Kidney tubule cell (primary cell): ENCODE measurements at places on chromosomes 4 and X.

GRCh38 chr4:64250061-64250460 is 159.2 kb downstream of the TECRL start:
- DNase-seq: no peak

DNA sequence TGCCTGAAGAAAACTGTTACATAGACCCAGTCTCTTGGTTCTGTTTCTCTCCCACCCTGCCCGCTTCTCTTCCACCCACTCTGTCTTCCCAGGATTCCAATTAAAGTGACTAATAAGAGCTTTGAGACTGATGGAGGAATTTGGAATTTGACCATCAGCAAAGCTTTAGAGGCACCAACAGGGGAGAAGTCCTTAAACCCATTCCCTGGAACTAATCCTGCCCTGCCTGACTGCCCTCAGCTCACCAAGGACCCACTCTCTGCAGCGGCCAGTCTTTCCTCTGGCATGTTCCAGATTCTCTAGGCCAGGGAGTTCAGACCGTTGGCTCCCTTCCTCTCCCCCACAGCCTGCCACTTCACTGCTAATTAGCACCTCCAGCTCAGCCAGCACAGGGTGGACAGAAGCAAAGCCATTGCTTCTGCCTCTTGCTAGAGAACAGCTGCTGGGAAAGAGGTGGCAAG is 23.9 kb downstream of the SCD5 start:
- peak; percentile 84 for DNase-seq

DNA sequence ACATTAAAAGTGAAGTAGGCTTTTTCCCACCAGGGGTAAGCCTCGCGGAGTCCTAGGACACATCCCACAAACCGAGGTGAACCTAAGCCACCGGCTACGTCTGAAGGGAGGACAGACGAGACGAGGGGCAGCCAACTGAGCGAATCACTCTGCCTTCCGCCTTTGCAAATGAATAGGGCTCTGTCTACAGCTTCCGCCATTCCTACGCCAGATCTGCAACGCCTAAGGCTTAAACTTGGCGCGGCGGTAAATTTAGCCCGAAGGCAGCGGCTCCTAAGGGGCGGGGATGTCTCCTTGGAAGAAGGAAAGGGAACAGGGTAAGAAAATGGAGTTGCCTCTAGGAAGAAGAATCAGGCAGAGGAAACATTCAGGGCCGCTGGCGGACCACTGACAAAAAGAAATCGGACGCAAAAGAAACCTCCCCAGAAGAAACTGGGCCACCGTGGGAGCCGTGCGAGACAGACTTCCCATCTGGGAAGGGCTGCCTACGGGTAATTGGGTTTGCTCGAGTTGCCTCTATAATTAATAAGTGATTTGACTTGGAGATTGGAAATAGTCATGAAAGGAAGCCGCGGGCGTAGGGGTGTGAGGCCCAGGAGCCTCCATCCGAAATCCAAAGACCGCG is 90.5 kb downstream of the BCOR start:
- DNase-seq: no peak

GRCh38 chr4:8321771-8322170 is 52.2 kb downstream of the HTRA3 start:
- no peak for DNase-seq

DNA sequence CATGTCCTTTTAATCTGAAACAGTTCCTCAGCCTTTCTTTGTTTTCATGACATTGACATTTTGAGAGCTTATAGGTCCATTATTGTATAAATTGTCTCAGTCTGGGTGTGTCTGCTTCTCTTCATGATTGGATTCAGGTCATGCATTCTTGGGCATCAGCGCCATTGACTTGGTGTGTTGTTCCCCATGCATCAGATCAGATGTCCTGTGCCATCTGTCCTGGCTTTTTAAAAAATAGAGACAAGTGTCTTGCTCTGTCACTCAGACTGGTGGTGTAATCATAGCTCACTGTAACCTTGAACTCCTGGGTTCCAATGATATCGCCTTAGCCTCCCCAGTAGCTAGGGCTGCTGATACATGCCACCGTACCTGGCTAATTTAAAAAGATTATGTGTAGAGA is 55.7 kb downstream of the TBC1D14 start:
- no peak for DNase-seq

- DNase-seq: peak; percentile 95
Measured at GRCh38 chrX:120603707-120604360, at the start of gene MCTS1. TSS of gene MCTS1 (plus strand) at chrX:120604101. CDS start at chrX:120604237, 136 bp downstream.

DNA sequence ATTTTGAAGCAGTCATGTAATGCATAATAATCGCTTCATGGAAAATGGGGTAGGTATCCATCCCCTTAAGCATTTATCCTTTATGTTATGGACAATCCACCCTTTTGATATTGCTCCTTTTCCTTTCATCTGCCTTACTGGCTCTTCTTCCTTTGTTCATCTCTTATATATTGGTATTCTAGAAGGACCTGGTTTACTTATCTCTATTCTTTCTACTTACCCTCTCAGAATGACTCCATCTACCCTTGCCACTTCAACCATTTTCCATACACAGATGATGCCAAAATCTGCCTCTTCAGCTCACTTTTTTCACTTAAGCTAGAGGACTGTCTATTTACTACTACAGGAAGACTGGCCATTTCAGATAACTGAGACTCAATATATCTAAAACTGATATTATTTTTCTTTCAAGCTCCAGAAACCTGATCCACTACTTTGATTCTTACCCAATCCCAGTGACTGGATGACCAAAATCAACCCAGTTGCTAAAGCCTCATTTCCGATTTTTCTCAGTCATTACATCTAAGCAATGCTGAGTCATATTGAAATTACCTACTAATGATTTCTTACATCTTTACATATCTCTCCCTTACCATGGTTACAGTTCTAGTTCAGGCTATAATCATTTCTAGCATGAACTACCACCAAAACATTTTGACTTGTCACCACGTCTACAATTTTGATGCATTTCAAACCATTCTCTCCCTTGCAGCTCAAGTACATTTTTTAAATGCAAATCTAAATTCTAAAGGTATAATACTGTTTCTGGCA is 93.7 kb downstream of the FAAH2 start:
- no peak for DNase-seq

DNA sequence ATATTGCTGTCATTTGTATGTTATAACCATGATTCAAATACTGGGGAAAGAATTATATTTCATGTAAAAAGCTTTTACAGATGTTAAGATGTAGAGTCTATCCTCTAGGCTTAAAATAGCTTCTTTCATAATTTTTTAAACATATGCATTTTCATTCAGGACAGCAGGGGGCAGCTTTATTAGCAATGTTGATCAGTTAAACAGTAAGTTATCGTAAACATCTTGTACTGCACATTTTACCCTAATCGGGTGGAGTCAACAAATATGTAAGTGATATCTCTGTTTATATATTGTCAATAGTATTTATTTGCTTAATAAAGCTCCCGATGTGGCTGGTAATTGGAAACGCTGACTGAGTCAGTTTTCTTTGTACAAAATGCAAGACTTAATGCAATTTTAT is 142.5 kb upstream of the MED14 start:
- peak; percentile 13 for DNase-seq

- peak; percentile 67 for DNase-seq
Measured at GRCh38 chr4:153067376-153067775, 131.3 kb downstream of the FHDC1 start.

DNA sequence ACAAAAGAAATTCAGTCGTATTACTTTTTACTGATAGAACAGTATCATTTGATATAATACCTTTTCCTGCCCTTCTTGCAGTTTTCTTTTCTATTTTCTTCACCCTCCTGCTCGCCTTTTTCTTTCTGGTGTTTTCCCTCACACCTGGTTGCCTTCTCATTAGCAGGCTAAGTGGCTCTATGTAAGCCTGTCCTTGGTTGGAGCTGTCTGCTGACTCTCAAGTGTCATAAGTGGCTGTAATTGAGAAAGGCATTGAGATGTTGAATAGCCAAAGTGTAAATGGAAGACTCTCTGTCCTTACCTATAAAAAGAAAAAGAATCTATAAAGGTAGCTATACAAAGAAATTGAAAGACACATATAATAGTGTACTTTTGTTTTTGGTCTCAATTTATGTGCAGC is 180.7 kb downstream of the ADGRL3 start:
- DNase-seq: no peak

- DNase-seq: no peak
Measured at GRCh38 chr4:85777908-85778631, 303.1 kb downstream of the ARHGAP24 start.

DNA sequence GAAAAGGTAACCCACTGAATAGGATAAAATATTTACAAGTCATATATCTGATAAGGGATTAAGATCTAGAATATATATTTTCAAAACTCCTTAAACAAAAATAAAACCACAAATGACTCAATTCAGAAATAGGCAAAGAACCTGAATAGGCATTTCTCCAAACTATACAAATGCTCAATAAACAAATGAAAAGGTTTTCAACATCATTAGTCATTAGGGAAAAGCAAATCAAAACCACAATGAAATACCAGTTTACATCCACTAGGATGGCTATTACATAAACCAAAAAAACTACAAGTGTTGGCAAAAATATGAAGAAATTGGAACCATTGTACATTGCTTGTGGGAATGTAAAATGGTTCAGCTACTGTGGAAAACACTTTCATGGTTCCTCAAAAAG is 167.0 kb upstream of the GALNT7 start:
- DNase-seq: peak; percentile 23

DNA sequence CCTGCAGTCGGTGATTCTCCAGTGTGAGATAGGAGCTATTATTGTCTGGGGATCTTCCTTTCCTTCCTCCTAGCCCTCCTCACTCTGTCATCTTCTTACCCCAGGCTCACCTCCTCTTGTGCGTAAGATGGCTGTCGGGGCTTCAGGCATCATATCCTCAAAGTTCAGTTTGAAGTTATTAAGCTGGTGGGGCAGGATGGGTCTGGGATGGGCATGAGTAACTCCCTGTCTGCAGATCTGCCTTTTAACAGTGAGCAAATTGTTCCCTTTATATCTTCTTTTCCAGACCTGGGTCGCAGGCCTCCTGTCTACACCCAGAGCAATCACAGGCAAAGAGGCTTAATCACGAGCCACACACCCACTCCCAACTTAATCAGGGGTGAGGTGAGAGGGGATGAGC is 900 bp upstream of the MTMR1 start:
- DNase-seq: no peak

- DNase-seq: peak; percentile 11
Measured at GRCh38 chrX:118346258-118347094, 570 bp downstream of the WDR44 start.

- no peak for DNase-seq
Measured at GRCh38 chrX:110414273-110414672, 55.6 kb downstream of the RTL9 start.
